Suprapubic skin (tissue), 4 donors: ENCODE measurements at places on chromosomes 7 and 10.

DNA sequence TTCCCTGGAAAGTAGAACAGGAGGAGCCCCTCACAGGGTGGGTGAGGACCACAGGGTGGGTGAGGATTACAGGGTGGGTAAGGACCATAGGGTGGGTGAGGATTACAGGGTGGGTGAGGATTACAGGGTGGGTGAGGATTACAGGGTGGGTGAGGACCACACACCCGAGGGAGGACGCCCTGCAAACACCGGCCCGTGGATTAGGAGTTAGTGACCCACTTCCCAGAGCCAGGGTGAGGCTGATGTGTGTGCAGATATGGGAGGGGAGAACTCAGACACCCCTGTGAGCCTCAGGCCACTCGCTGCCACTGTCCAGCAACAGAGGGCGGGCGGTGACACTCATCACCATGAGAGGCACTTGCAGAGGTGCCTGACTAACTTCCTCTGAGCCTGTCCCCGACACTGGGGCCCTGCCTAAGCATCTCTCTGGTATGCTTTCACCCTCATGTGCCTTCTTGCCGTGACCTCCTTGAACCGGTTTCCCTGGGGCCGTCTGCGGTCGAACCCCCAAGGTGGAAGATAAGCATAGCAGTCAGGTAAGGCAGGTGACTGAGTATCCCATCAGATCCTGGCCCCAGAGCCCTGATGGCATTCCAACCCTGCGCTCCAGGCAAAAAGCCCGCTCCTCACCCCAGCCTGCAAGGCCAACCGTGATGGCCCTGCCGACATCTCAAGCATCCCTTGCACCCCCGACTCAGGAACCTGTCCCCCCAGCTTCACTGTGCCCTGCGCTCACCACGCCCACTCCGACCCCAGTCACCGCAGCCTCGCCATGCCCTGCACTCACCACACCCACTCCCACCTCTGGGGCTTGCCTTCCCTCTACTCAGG lies 74.1 kb downstream of the FAM53B start:
- no peaks in the 10 kb centered on the region for H3K27me3 ChIP-seq
- no peaks in the 10 kb centered on the region for H3K36me3 ChIP-seq
- H3K4me3 ChIP-seq: no peak overlapping the region
- no peak overlapping the region for H3K27ac ChIP-seq
- H3K4me1 ChIP-seq: peaks cover 83% of the 10 kb centered on the region
- DNase-seq: no peak

- H3K27me3 ChIP-seq: no peaks in the 10 kb centered on the region
- no peak for DNase-seq
- H3K4me3 ChIP-seq: no peak overlapping the region
- H3K4me1 ChIP-seq: no peaks in the 10 kb centered on the region
Observed at GRCh38 chr7:83072576-83073517, 89.8 kb downstream of the PCLO start.

GRCh38 chr7:110541962-110542361 lies 549.0 kb upstream of the LRRN3 start:
- no peak for DNase-seq
- no peak overlapping the region for H3K27ac ChIP-seq
- H3K4me1 ChIP-seq: no peaks in the 10 kb centered on the region
- H3K4me3 ChIP-seq: no peak overlapping the region
- no peaks in the 10 kb centered on the region for H3K36me3 ChIP-seq
- no peaks in the 10 kb centered on the region for H3K27me3 ChIP-seq

DNA sequence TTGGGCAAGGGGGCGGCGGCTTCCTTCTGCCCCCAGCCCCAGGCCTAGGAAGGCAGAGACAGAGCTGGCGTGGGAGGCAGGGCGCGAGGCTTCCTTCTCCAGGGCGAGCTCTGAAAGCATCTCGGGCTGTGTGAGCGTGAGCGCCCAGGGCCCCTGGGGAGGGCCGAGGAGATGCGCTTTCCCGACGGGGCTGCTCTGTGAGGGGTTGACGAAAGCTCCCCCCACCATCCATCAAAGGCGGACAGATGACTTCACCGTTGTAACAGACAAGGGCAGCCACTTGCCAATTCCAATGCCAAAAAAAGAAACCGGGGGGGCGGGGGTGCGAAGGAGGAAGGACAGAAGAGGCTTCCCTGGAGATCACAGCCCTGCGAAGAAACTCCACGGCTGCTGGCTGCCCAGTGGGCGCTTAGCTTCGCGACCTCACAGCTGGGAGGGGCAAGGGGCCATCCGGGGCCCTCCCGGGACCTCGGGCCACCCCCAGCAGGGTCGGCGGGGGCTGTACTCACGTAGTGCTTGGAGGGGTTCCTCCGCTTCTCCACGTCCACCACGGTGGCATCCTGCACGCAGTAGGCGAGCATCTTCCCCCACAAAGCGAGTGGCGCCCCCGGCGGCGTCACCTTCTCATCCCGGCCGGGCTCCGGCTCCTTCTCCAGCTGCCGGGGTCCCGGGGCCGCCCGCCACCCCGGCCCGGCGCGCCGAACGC lies 537 bp downstream of the SH3PXD2A start:
- H3K27ac ChIP-seq: peak overlapping the region; percentile 79
- no peak for DNase-seq
- peak overlapping the region; percentile 73 for H3K4me3 ChIP-seq
